ENCODE measurements at places on chromosomes 2 and 18.

DNA sequence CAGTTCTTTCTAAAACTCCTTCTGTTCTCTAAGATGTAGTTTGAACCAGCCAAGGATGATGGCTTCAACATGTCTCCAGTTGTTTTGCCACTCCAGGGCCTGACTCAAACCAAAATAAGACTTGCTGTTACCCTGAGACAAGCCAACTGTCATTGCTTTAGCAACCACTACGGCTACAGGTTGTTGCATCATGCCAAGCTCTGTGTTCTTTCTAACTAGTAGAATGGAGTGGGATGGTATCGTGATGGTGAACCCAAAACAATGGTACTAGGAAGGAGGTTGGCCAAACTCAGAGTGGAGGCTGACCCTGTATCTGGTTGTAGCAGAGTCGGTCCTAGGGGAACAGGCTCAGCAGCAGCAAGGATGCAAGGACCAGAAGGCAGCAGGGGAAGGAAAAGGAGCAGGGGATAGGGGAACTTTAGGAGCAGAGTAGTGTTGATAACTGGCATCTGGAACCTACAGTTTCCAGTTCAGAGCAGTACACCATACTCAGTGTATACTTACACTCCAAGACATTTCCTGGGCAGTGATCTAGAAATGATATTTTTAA lies 51.6 kb downstream of the PDK1 start:
- DNase-seq, result no peak

DNA sequence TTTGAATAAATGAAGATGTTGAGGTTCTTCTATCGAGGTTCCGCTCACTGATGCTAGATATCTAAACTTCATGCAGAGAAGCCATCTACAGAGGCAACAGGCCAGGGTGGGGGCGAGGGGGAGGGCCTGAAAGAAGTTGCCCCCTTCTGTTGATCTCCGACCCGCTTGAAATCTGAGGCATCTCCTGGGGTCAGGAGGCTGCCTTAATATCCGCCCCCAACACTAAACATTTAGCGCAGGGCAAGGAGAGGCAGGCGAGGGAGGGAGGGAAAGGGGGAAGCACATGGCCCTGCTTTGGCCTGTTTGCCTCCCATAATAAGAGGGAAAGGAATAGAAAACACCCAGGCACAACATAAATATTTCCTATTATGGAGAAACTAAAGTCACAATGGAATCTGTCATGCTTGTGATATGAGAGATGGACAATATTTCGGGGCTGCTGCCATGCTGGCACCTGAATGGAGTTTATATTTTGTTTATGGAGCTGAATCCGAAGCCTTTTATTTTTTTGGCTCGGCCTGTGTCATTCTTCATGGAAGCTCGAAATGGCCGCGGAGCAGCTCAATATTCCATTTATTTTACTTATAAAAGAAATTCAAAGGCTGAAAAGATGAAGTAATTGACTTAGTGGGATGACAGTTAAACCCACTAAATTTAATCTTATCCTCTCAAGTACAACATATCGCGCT lies 221.1 kb downstream of the INSIG2 start:
- DNase-seq, result no peak

DNA sequence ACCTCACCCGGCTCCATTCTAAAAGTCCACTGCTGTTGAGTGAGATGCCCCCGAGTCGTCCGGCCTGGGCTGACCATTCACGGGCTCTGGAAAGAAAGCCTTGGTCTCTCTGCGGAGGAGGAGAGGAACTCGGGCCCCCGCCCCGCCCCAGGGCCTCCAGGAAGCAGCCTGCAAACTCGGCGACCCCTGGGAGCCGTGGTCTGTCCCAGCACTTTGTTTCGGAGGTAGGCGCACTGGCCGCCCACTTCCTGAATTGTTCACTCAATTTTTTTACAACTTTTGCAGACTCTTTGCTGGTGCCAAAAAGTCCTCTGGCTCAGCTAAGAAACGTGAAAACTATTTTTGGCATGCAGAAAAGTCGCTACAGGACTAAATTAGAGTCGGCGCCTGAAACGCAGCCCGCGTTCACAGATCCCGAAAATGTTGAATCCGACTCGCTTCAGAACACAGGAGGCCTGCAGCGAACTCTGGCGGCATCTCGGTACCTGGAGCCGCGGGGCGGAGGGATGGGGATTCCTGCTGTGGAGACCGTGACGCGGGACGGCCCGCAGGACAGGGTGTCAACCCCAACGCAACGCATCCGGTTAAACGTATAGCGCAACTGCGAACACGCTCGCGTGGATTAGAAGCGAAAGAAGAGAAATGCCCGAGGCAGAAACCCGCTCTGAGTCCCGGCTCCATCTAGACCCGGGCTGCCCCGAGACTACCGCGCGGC lies 1.5 kb downstream of the PXDN start:
- peak; percentile 88 for DNase-seq

- DNase-seq, result no peak
Observed at GRCh38 chr2:238901461-238902057, 53.7 kb downstream of the TWIST2 start.

DNA sequence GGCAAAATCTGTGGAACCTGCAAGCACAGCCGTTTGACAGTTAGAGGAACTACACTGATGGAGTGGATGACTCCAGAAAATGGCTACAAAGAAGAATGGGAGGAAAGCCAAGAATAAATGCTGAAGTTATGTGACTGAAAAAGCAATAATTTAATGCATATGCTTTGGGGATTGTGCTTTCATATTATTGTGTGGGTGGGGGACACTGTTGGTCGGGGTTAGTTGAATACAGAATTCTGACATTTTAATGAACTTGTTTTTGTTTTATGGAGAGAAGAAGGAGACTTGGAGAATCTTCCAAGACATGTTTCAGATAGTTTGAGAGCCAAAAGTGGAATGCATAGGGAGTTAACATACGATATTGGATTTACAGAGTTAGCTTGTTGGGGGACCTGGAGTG lies 68.5 kb downstream of the NRP2 start:
- no peak for DNase-seq

DNA sequence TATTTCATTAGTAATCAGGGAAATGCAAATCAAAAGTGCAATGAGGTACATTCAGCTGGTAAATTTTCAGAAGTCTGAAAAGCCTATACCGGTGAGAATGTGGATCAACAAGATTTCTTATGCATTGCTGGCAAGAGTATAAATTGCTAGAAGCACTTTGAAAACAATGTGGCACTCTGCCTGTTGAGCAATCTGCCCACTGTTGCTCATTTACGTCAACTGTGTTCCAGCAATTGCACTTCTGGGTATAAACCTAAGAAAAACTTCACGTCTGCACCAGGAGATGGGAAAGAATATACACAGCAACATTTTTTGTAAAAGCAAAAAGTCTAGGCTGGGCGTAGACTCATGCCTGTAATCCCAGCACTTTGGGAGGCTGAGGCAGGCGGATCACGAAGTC lies 40.8 kb downstream of the MTERF4 start:
- DNase-seq, result no peak

DNA sequence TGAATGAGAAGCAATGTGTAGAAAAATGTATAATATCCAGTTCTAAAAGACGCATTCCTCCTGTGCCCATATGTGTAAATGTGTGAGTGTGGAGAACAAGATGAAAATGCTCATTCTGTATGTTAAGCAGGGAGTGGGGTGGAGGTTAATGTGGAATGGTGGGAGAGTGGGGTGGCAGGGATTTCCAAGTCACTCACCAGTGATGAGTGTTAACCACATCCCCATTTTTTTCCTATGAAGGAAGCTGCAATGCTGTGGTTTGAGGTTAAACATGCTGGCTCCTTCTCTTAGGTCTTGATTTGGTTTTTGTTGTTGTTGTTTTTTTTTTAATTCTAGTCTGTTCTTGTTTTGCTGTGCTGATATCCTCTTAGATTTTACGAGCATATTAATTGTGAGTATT lies 169.4 kb downstream of the NEDD4L start:
- no peak for DNase-seq

- DNase-seq, result no peak
Observed at GRCh38 chr2:8303322-8303832, 378.5 kb upstream of the ID2 start.

- no peak for DNase-seq
Observed at GRCh38 chr2:15722980-15723379, 131.3 kb downstream of the DDX1 start.

- DNase-seq, result no peak
Observed at GRCh38 chr18:40546875-40547274, 1408.2 kb upstream of the PIK3C3 start.

DNA sequence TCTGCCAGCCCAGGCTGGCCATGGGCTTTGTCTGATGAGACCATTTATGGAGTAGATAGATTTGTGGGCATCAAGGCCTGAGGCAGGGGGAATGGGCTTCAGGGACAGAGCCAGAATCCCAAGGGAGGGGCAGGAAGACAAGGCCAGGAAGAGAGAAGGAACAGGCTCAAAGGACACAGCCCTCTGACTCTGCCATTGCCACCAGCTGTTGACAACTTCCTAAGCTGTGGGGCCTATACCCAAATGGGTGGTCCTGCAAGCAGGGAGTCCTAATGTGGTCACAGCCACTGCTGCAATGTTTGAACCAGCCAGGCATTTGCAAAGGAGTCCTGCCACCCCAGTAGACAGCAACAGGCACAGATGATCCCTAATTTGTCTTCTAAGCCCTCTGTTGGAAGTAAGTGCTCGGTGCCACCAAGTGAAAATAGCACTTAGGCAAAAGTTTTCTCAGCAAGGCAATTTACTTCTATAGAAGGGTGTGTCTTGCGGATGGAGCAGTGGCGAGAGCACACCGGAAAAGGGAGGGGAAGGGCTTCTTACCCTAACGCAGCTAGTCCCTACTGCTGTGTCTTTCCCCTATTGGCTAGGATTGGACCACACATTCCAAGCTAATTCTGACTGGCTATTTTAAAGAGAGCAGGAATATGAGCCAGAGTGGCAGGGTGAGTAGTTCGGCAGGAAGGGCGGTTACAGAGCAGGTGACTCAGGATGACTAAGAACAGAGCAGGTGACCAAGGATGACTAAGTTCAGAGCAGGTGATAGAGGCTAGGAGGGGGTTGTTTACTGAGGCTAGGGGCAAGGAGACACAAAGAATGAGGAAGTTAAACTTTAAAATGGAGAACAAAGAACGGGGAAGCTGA lies 47.2 kb downstream of the C1QL2 start:
- DNase-seq, result peak; percentile 79

DNA sequence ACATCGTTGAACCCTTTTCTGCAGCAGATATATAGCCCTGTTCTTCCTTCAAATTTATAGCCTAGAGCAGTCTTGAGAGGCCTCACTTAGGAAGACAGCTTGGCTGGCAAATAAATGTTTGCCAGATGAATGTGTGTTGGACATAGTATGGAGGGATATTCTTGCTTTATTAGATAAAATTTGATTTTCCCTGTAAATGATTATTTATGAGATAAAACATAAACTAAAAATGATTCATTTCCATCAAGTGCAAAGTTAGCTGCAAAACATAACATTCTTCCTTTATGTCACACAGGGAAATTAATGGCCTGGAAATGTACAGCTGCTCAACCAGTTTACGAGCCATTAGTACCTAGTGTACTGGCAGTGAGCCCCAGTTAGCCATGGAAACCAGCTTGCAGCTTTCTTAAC lies 82.5 kb downstream of the LIMS1 start:
- DNase-seq, result peak; percentile 79

- no peak for DNase-seq
Observed at GRCh38 chr2:232225895-232226294, 152.7 kb upstream of the ALPP start.

- DNase-seq, result peak; percentile 60
Observed at GRCh38 chr2:24104906-24105305, 18.2 kb downstream of the PFN4 start.

GRCh38 chr18:3790703-3791102 lies 340.7 kb downstream of the TGIF1 start:
- DNase-seq, result no peak

DNA sequence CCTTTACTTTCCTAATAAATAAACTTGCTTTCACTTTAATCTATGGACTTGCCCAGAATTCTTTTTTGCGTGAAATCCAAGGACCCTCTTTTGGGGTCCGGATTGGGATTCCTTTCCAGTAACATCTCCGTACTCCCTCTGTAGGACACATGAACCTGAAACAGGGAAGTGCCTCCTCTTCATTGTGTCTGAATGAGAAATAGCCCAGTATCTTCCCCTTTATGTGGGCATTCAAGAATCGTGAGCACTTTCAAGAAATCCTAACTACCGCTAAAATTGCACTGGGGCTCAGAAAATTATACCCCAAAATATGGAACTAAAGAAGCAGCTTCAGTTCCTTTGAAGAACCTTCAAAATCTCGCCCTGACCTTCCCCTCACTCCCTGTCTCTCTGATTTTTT lies 7.8 kb upstream of the POMC start:
- no peak for DNase-seq

DNA sequence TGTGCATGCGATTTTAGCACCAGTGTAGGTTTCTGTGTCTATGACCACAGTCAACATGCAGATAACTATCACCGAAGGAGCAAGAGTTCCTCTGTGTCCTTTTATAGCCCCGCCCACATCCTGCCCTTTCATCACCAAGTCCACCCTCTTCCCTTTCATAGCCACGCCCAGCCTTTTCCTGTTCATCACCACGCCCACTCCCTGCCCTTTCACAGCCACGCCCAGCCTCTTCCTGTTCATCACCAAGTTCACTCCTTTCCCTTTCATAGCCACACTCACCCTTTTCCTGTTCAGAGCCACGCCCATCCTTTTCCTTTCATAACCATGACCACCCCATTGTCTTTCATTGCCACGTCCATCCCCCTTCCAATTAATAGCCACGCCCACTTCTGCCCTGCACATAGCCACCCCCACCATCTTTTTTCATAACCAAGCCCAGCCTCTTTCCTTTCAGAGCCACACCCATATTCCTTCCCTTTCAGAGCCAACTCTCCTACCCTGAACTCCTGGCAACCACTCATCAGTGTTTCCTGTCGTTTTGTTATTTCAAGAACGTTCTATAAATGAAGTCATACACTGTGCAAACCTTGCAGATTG lies 273.9 kb downstream of the MYT1L start:
- DNase-seq, result peak; percentile 98

DNA sequence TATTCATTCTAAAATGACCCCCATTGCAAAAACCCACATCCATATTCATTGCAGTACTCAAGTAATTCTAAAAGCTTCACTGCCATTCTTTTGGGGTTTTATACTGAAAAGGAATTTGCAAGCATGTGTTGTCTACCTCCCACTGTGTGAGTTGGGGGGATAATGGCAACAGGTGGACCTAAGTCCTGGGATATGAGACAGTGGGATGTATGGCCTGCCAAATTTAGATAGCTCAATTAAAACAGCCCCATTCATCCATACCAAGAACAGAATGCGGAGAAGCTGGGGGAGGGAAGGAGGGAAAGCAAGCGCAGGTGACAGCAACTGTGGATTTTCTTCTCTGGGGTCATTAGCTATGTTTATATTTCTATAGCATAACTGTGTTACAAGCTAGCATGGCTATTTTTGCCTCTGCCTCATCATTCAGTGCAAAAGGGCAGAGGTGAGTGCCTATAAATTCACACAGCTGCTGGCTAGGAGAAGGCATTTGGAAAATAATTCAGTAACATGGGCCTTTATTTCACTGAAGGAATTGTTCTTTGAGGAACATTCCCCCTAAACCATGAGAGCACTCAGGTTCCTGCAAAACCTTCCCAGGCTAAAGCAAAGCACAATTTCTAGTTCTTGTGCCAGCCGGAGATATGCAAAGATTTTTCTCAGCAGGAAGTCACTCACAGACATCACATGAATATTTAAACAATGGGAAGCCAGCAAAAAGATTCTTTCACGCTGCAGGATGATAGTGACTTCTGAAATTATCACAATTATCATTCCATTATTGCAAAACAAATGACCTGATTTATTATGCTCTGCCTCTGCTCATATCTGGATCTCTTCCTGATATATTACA lies 393.9 kb upstream of the ACVR2A start:
- DNase-seq, result no peak

- no peak for DNase-seq
Observed at GRCh38 chr2:40480073-40480472, 28.2 kb upstream of the SLC8A1 start.

GRCh38 chr2:100757621-100758394 lies 62.1 kb upstream of the NPAS2 start:
- peak; percentile 55 for DNase-seq
